Astrocyte (in vitro differentiated cells and primary cell): ENCODE measurements at places on chromosomes 1 and 21.

- no peak overlapping the region for H3K4me3 ChIP-seq
- no peaks in the 10 kb centered on the region for H3K27me3 ChIP-seq
- DNase-seq = no peak
These were observed 17.0 kb downstream of the CD34 start for GRCh38 chr1:207893737-207894582.

- no peak overlapping the region for H3K4me3 ChIP-seq
- no peaks in the 10 kb centered on the region for H3K27me3 ChIP-seq
- H3K27ac ChIP-seq = no peak overlapping the region
These were observed 926 bp upstream of the SH3D21 start for GRCh38 chr1:36304970-36305914.

- H3K27ac ChIP-seq = no peak overlapping the region
- H3K4me3 ChIP-seq = no peak overlapping the region
- H3K27me3 ChIP-seq = no peaks in the 10 kb centered on the region
- no peaks in the 10 kb centered on the region for H3K4me1 ChIP-seq
- no peaks in the 10 kb centered on the region for H3K36me3 ChIP-seq
These were observed 103.4 kb upstream of the TIAM1 start for GRCh38 chr21:31447505-31447904.

DNA sequence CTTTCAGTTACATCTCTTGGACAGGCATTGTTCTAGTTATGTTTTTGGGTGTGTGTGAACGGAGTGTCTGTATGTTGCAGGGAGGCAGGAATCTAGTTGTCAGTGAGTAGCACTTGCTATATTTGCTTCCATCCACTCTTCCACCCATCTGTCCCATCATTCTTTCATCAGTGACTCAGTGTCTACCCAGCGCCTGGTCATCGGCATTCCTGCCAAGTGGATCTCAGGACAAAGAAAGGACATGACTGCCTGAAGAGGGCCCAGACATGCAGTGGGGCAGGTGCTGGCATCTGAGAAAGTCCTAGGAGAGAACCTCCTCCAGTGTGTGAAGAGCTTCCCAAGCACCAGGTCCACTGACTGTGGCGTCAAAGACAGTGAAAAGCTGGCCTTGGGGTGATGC is 27.3 kb upstream of the MAGOH start:
- H3K4me3 ChIP-seq = no peak overlapping the region
- peaks cover 26% of the 10 kb centered on the region for H3K36me3 ChIP-seq
- DNase-seq = no peak
- H3K4me1 ChIP-seq = no peaks in the 10 kb centered on the region

- peak; percentile 33 for DNase-seq
- no peaks in the 10 kb centered on the region for H3K27me3 ChIP-seq
- H3K4me3 ChIP-seq = no peak overlapping the region
- no peaks in the 10 kb centered on the region for H3K4me1 ChIP-seq
- no peaks in the 10 kb centered on the region for H3K36me3 ChIP-seq
- H3K27ac ChIP-seq = no peak overlapping the region
These were observed 11.4 kb downstream of the EDEM3 start for GRCh38 chr1:184743062-184743756.

DNA sequence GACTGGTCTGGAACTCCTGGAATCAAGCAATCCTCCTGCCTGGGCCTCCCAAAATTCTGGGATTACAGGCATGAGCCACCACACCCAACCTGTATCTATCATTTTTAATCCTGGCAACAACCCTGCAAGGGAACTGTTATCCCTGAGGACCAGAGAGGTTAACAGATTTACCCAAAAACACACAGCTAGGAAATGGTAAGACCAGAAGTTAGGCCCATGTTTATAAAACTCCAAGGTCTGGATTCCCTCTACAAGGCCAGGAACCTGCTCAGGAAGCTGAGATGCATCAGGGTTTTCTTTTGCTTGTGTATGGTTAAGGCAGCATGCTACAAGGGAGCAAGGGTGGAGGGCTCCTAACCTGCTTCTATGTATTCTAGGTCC is 17.8 kb upstream of the TTC39A start:
- H3K4me3 ChIP-seq = no peak overlapping the region
- H3K36me3 ChIP-seq = no peaks in the 10 kb centered on the region
- H3K27me3 ChIP-seq = peaks cover 21% of the 10 kb centered on the region

DNA sequence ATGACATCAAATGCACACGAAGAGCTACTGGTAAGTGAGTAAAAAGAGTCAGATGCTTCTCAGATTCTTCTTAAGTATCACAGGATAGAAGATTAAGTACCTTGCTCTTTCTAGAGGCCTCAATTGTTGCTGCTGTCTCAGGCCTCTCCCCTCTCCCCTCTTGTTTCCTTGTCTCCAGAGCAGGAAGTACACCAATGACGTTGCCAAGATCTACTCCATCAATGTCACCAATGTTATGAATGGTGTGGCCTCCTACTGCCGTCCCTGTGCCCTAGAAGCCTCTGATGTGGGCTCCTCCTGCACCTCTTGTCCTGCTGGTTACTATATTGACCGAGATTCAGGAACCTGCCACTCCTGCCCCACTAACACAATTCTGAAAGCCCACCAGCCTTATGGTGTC is 21.3 kb upstream of the SARS1 start:
- H3K27me3 ChIP-seq = no peaks in the 10 kb centered on the region
- H3K4me3 ChIP-seq = no peak overlapping the region
- DNase-seq = no peak
- peaks cover 7% of the 10 kb centered on the region for H3K4me1 ChIP-seq

GRCh38 chr1:89489047-89489729 is 35.4 kb upstream of the LRRC8B start:
- peak; percentile 51 for DNase-seq
- H3K36me3 ChIP-seq = no peaks in the 10 kb centered on the region
- peaks cover 2% of the 10 kb centered on the region for H3K27me3 ChIP-seq
- H3K27ac ChIP-seq = no peak overlapping the region
- H3K4me3 ChIP-seq = no peak overlapping the region

DNA sequence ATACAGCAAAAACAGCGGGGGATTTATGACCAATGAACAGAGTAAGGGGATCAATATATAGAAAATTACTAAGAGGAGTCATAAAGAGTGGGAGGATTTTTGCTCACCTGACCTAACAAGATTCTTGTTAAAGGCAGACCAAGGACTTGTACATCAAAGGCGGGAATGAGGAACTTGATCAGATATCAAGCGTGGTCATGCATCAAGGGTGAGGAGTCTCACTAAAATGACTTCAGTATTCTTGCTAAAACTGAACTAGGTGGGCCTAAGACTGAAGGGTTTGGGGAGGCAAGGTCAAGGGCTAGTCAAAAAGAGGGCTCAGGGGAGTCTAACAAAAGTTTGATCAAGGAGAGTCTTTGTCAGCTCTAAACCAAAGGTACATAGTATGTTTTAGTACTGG is 2.1 kb downstream of the MOV10 start:
- peaks cover 19% of the 10 kb centered on the region for H3K4me1 ChIP-seq
- no peaks in the 10 kb centered on the region for H3K27me3 ChIP-seq
- no peak overlapping the region for H3K27ac ChIP-seq
- DNase-seq = no peak
- no peak overlapping the region for H3K4me3 ChIP-seq

DNA sequence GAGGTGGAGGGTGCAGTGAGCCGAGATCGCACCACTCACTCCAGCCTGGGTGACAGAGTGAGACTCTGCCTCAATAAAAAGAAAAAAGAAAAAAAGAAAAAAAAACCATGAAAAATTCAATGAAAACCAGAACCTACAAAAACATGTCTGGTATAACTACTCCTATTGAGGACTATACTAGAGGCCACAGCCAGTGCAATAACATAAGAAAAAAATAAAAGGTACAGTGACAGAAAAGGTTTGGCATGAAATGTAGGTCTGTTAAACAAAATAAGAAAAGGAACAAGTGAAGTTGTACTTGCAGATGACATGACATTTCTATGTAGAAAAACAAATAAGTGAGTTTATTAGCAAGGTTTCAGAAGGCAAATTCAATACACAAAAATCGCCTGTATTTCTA is 8.2 kb downstream of the NADK start:
- H3K36me3 ChIP-seq = peaks cover 8% of the 10 kb centered on the region
- H3K4me1 ChIP-seq = no peaks in the 10 kb centered on the region

GRCh38 chr1:198763298-198763714 is 124.5 kb downstream of the PTPRC start:
- H3K36me3 ChIP-seq = no peaks in the 10 kb centered on the region
- no peaks in the 10 kb centered on the region for H3K4me1 ChIP-seq
- no peak for DNase-seq

DNA sequence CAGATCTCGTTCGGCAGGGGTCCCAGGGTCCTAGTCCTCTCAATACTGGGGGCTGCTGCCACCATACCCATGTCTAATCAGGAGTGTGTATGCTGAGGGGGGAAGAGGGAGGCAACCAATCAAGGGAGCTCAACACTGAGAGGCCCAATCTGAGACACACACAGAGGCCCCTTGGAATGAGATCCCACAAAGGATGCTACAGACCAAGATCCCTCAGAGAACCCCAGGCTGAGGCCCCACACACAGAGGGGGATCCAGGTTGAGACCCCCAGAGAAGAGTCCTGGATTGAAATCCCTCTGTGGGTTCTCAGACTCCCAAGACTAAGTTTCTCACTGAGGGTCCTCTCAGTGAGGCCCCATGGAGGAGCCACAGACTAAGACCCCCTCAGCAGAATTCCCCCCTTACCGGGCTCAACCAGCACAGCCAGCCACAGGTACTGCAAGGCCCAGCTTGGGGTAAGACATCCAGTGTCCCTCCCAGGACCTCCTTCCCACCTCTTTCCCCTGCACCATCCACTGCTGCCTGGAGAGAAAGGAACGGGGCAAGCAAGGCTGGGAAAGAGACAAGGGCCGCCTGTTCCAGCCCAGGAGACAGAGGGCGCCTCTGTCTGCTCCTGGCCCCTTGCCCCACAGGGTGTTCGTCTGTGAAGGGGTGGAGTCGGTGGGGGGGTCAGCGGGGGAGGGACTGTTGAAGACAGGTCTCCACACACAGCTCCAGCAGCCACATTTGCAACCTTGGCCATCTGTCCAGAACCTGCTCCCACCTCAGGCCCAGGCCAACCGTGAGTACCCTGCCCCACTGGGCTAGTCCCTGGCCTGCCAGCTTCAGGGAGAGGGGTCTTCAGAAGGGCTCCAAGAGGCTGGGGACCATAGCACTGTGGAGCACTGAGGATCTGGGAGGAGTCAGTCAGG is at the start of gene S100A1:
S100A1 (plus strand) TSS at position 720 of the 912 bp plus-strand sequence. CDS start 2,088 bp downstream, outside the sequence.
- H3K4me1 ChIP-seq = peaks cover 30% of the 10 kb centered on the region
- H3K4me3 ChIP-seq = peak within 1 kb of the TSS; percentile 73
- no peaks in the 10 kb centered on the region for H3K27me3 ChIP-seq
- H3K27ac ChIP-seq = peak within 1 kb of the TSS; percentile 92
- peaks cover 19% of the 10 kb centered on the region for H3K36me3 ChIP-seq
- no peak for DNase-seq

GRCh38 chr1:156750191-156750672 is 1.2 kb downstream of the HDGF start:
- DNase-seq = no peak
- H3K27me3 ChIP-seq = no peaks in the 10 kb centered on the region
- peak overlapping the region; percentile 100 for H3K27ac ChIP-seq
- H3K36me3 ChIP-seq = no peaks in the 10 kb centered on the region
- H3K4me3 ChIP-seq = peak overlapping the region; percentile 86
- peaks cover 56% of the 10 kb centered on the region for H3K4me1 ChIP-seq

DNA sequence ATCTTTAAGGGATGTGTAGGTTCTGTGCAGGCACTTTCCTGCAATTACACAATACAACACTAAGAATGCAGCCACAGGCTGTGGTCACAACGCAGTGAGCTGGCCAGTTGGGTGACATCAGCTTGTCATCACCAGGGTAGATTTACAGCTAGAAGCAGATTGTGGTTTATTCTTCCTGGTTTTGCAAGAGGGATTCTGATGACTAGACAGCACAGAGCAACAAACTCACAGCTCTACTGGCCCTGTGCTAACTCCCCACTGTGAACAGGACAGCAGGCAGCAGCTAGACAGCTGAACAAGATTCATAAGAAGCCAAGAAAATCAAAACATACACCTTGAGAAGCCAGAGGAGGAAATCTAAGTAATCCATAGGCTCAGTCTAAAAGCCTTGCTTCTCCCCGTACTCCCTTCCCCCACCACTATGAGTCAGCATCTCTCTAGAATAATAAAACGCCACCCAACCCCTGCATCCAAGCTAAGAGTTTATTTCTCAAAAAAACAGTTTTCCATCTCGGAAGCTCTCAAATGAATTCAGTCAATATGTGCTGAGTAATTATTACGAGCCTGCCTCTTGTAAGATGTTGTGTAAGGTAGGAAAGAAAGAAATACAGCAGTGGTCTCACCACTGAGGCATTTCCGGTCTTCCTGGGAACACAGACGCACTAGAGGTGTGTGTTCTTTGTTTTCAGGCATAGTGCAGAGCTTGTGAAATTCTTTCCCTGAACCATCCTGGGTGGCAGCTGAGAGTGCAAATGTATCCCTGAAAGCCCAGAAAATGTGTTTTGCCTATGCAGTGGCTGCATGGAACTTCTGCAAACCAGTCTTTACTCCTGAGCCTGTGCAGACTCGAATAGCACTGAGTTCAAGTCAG is 162.8 kb downstream of the NTPCR start:
- no peaks in the 10 kb centered on the region for H3K27me3 ChIP-seq
- peak overlapping the region; percentile 98 for H3K27ac ChIP-seq
- H3K4me3 ChIP-seq = peak overlapping the region; percentile 45
- no peaks in the 10 kb centered on the region for H3K36me3 ChIP-seq
- peak; percentile 100 for DNase-seq

DNA sequence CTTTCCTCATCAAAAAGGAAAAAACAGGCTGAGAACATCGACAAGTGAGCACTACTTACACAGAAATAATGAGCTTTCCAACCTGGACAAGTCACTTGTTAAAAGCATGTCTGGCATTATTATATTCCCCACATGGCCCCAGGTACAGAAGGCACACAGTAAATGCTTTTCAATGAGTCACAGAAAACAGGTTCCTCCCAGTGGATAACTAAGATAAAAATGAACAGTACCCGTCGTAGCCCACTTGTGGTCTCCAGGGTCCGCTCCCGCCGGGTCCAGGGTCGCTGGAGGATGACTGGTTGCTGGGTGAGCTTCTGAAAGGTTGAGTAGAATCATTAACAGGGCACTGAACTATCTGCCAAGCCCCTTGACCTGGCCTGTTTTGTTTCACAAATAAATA is 186.6 kb downstream of the SIPA1L2 start:
- no peaks in the 10 kb centered on the region for H3K36me3 ChIP-seq
- H3K4me1 ChIP-seq = no peaks in the 10 kb centered on the region
- no peaks in the 10 kb centered on the region for H3K27me3 ChIP-seq
- no peak for DNase-seq
- no peak overlapping the region for H3K4me3 ChIP-seq

DNA sequence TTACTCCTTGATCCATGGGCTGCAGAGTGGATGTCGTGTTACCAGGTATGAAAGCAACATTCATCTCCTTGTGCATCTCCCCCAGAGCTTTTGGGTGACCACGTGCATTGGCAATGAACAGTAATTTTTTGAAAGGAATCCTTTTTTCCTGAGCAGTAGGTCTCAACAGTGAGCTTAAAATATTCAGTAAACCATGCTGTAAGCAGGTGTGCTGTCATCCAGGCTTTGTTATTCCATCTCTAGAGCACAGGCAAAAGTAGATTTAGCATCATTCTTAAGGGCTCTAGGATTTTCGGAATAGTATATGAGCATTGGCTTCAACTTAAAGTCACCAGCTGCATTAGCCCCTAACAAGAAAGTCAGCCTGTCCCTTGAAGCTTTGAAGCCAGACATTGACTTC is 27.3 kb downstream of the AGPAT3 start:
- H3K4me1 ChIP-seq = no peaks in the 10 kb centered on the region
- no peaks in the 10 kb centered on the region for H3K36me3 ChIP-seq
- H3K27me3 ChIP-seq = no peaks in the 10 kb centered on the region
- no peak for DNase-seq
